Activated CD8-positive, alpha-beta memory T cell treated with anti-CD3 and anti-CD28 coated beads, Interleukin-2, amount 10 ng/mL, durations not matched to agents 7 days and 5 days (primary cell): ENCODE measurements at places on chromosomes 1 and 21. TPM values are rescaled to one million over a fixed set of nuclear protein-coding genes. Genes with fewer than 3 reads are reported as not detected.
A peak's percentile ranks its signal among the peaks of the same experiment; 100 is the strongest.

DNA sequence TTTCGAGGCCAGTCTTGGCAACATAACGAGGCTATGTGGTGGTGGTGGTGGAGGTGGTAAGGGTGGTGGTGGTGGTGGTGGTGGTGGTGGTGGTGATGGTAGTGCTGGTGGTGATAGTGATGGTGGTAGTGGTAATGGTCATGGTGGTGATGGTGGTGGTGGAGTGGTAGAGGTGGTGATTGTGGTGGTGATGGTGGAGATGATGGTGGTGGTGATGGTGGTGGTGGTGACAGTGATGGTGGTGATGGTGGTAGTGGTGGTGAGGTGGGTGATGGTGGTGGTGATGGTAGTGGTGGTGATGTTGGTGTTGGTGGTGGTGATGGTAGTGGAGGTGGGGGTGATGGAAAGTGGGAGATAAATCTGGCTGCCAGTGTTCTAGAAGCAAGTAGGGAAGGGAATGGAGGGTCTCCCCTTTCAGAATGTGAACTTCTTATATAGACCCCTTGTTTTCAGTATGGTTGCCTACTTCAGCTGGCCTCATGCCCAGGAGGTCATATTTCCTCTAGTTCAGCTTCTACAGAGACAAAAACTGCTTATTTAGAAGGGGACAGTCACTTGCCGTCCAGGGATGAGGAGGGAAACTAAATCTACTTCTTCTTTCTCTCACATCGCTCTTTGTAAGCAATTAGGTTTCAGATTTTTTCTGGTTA, 27.5 kb downstream of the SH3BGR start:
- no peak overlapping the region for H3K27ac ChIP-seq
- H3K36me3 ChIP-seq = no peaks in the 10 kb centered on the region
- no peak overlapping the region for H3K4me3 ChIP-seq
- no peaks in the 10 kb centered on the region for H3K27me3 ChIP-seq
- no peak for DNase-seq

GRCh38 chr1:11802973-11803885, 2.5 kb downstream of the MTHFR start:
- peaks cover 12% of the 10 kb centered on the region for H3K36me3 ChIP-seq
- DNase-seq = peak; percentile 91
- peak overlapping the region; percentile 91 for H3K4me3 ChIP-seq
- no peaks in the 10 kb centered on the region for H3K27me3 ChIP-seq
- peaks cover 58% of the 10 kb centered on the region for H3K4me1 ChIP-seq

DNA sequence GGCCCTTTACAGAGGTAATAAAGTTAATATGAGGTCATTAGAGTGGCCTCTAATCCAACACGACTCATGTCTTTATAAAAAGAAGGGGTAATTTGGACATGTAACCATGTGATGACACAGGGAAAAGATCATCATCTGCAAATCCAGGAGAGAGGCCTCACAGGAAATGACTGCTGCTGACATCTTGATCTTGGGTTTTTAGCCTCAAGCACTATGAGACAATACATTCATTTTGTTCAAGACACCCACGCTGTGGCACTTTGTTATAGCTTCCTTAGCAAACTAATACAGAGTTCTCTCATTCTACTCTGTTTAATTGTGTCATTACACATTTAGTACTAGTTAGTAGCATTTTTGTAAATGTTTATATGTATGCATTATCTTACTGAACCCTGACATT, 64.0 kb upstream of the RUNX1 start:
- H3K36me3 ChIP-seq = peaks cover 1% of the 10 kb centered on the region
- H3K27me3 ChIP-seq = no peaks in the 10 kb centered on the region
- H3K4me3 ChIP-seq = no peak overlapping the region
- peaks cover 3% of the 10 kb centered on the region for H3K4me1 ChIP-seq
- H3K27ac ChIP-seq = no peak overlapping the region

DNA sequence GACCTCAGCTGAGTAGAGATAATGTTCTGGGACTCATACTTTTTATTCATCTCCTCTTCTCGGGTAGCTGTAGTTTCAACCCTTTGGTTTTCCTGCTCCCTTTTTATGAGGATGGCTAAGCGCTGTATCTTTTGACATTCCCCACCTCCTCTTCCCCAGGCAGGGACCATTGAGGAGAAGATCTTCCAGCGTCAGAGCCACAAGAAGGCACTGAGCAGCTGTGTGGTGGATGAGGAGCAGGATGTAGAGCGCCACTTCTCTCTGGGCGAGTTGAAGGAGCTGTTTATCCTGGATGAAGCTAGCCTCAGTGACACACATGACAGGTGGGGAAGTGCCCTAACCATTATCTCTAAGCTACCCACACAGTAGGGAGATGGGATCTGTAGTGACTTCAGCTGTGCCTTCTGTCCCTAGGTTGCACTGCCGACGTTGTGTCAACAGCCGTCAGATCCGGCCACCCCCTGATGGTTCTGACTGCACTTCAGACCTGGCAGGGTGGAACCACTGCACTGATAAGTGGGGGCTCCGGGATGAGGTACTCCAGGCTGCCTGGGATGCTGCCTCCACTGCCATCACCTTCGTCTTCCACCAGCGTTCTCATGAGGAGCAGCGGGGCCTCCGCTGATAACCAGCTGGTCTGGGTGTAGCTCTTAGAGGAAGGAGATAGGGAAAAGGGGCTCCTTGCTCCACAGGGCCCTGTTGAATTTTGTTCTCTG, 25.6 kb downstream of the LRRC41 start:
- DNase-seq = no peak
- H3K36me3 ChIP-seq = peaks cover 53% of the 10 kb centered on the region
- H3K27me3 ChIP-seq = no peaks in the 10 kb centered on the region

DNA sequence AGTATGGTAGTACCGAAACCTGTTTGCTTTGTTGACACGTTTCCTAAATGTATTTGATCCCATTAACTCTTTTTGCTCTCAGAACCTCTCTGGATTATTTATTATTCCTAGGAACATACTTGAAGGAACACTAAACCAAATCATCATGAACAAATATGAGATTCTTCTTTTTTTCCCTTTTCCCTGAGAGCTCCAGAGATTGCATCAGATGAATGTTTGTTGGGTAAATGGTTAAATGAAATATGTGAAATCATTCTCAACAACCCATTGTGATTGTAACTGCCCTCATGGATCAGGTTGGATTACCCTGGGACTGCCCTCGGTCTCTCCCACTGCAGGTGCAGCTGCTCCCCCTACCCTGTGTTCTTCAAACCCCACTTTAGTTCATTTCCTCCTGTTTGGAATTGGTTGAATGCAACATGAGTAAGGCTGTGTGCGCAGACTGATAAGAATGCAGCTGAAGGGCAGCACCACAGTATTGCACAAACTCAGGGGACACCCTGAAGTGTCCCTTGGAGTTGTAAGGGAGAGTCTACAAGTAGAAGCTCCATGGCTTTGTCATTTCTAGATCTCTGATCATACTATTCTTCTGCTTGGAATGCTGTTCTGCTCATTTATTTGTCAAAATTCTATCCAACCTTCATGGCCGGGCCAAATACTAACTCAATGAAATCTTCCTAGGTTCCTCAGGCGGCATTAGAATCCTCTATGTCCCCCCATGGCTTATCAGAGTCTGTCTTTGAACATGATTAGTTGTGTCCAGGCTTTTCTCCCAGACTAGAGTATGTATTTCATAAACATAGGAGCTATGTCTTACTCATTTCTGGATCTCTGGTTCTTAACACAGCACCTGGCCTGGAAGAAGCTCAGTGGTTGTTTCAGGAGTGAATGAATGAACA, 47.1 kb upstream of the NEK2 start:
- peaks cover 1% of the 10 kb centered on the region for H3K27me3 ChIP-seq
- no peak for DNase-seq
- H3K27ac ChIP-seq = no peak overlapping the region
- no peaks in the 10 kb centered on the region for H3K36me3 ChIP-seq
- no peak overlapping the region for H3K4me3 ChIP-seq

- H3K27me3 ChIP-seq = peaks cover 56% of the 10 kb centered on the region
- no peak overlapping the region for H3K27ac ChIP-seq
- no peaks in the 10 kb centered on the region for H3K36me3 ChIP-seq
- no peak for DNase-seq
- H3K4me3 ChIP-seq = no peak overlapping the region
Measured at GRCh38 chr1:156080863-156081179, 1.4 kb downstream of the MEX3A start.

DNA sequence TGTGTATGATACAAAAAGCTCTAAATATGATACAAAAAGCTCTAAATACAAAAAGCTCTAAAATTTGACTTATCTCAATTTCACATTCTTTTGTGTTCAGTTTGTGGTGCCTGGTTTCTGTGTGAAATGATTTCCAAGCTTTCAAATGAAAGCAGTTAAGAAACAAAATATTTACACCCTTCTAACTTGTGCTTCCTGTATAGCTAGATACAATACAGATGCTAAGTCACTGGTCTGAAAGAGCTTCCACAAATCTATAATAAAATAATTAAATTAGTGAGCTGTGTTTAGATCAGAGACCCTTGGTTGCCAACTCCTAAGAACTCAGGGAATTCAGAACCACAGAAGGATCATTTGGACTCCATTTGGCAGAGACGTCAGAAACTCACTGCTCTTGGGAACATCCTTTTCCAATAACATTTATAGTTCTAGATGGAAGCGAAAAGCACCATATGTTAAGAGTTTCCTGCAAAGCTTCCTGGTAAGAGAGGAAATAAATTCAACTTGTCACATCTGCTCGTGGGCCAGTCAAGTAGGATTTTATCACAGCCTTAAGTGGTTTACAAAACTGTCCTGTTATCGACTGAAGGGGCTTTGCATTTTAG, 1079.1 kb downstream of the ADGRL2 start:
- no peak overlapping the region for H3K27ac ChIP-seq
- H3K4me1 ChIP-seq = no peaks in the 10 kb centered on the region
- H3K36me3 ChIP-seq = no peaks in the 10 kb centered on the region
- DNase-seq = no peak

- H3K4me1 ChIP-seq = no peaks in the 10 kb centered on the region
- no peak overlapping the region for H3K27ac ChIP-seq
- H3K27me3 ChIP-seq = no peaks in the 10 kb centered on the region
- H3K36me3 ChIP-seq = no peaks in the 10 kb centered on the region
- H3K4me3 ChIP-seq = no peak overlapping the region
Measured at GRCh38 chr1:166302989-166303758, 136.4 kb upstream of the FAM78B start.

- no peak overlapping the region for H3K27ac ChIP-seq
- no peaks in the 10 kb centered on the region for H3K36me3 ChIP-seq
- no peak overlapping the region for H3K4me3 ChIP-seq
- peaks cover 32% of the 10 kb centered on the region for H3K27me3 ChIP-seq
- no peak for DNase-seq
- no peaks in the 10 kb centered on the region for H3K4me1 ChIP-seq
Measured at GRCh38 chr1:111920221-111921024, 69.0 kb downstream of the KCND3 start.

DNA sequence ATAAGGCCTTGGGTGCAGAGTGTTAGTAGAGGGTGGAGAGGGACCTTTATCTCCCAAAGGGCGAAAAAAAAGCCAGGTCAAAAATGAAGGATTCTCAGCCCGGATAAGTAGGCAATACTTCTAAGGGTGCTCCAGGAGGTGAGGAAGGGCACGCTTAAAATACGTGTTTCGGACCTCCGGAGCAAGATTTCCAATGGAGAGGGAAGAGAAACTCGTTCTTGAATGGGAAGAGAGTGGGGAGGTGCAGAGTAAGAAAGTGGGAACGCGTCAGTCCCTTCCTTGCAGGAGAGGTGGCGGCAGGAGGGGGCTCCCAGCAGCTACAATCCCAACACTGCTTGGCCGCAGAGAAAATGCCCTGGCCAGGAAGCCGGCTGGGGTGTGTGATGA, 581 bp downstream of the EFCAB14 start:
- peaks cover 24% of the 10 kb centered on the region for H3K36me3 ChIP-seq
- H3K27ac ChIP-seq = peak overlapping the region; percentile 91
- DNase-seq = no peak
- H3K4me3 ChIP-seq = peak overlapping the region; percentile 92
- no peaks in the 10 kb centered on the region for H3K27me3 ChIP-seq

DNA sequence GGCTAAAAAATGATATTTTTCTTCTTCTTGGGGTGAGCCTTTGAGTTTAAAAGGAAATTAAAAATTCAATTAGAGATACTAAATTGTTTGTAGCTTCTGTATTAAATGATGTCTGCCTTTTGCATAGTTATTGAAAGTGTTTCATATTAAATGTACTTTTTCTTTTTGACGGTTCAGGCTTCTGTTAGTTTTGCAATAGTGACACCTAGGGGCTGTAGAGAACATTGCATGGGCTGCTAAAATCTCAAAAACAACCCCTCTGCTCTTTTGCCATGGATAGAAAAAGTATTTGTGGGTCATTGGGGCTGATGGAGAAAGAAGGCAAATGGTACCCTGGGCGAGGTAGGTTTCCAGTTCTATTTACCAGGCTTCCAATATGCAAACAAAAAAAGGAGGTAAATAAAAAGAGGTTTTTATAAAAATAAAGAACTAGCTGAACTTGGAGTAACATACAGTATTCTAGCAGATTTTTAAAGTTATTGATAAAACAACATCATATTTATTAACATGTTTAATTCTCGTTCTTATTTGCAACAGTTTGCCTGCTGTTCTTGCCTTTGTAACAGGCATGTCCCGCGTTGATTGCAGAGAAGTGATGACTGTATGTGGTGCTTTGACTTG, 115.4 kb upstream of the HOOK1 start:
- no peak overlapping the region for H3K27ac ChIP-seq
- peaks cover 27% of the 10 kb centered on the region for H3K4me1 ChIP-seq
- peaks cover 4% of the 10 kb centered on the region for H3K36me3 ChIP-seq
- H3K4me3 ChIP-seq = no peak overlapping the region

DNA sequence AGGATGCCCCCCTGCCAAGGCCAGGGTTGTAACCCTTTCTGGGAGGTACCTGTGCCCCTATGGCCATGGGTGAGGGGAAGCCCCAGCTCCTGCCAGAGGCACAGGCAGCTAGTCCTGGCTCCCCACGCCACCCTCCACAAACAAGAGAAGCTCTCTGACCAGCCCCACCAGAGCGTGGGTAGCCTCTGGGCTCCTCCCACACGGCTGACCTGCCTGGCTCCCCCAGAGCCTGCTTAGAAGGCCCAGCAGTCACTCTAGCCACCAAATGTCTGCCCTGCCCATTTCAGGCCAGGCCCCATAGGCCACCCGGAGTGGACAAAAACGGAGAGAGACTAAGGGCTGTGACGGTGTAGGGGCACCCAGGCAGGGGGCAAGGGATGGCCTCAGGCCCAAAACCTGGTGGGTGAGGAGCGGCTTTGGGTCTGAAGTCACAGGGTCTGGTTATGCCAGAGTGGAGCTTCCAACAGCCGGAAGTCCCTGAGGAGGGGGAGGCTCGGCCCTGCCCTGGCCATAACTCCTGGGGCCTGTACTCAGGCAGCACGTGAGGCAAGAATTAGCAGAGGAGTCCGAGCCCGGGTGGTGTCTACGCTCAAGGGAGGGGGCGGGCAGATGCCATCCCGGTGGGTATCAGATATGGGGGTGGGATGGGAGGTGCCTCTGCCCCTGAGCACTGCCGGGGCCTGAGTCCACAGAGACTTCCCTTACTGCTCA, 155.4 kb downstream of the CASZ1 start:
- H3K4me3 ChIP-seq = no peak overlapping the region
- no peaks in the 10 kb centered on the region for H3K36me3 ChIP-seq
- no peak overlapping the region for H3K27ac ChIP-seq

GRCh38 chr1:222081859-222082258, 340.0 kb upstream of the DUSP10 start:
- no peak for DNase-seq
- H3K4me1 ChIP-seq = no peaks in the 10 kb centered on the region
- no peak overlapping the region for H3K4me3 ChIP-seq
- no peak overlapping the region for H3K27ac ChIP-seq

The GUCA2B gene
- total RNA-seq = not detected

The FCMR gene
- total RNA-seq = 33.0 TPM

The TAS1R1 gene
- total RNA-seq = not detected

The CCDC185 gene
- not detected for total RNA-seq

The PLA2G2A gene
- total RNA-seq = not detected

The TCHHL1 gene
- not detected for total RNA-seq

The HES2 gene
- total RNA-seq = 0.52 TPM

The DSCAM gene
- not detected for total RNA-seq

The GSTM1 gene
- total RNA-seq = not detected

The CFHR2 gene
- total RNA-seq = not detected

The ZNF648 gene
- total RNA-seq = not detected
